ENCODE measurements at places on chromosomes 6 and 20.

GRCh38 chr6:15329197-15329671, 83.4 kb downstream of the JARID2 start:
- DNase-seq = no peak

GRCh38 chr6:167965592-167966539, 31.6 kb upstream of the KIF25 start:
- DNase-seq = no peak

- DNase-seq = no peak
Observed at GRCh38 chr6:139446138-139446715, 71.8 kb upstream of the CITED2 start.

DNA sequence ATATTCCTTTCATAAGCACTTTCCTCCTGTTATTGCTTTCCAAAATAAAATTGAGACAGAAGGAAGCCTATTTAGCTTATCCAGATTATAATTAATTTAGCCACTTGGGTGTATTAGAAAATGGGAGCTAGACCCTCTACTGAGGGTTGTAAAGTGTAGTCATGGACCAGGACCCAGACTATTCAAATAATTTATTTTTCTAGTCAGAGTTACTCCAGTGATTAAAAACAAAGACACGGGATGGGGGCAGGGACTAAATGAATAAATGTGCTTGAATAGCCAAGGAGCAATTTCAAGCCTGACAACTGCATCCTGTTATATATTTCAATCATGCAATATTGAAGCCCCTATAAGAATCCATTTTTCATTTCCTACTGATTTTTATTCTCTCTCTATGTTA, 41.6 kb downstream of the KLHL32 start:
- DNase-seq = no peak

DNA sequence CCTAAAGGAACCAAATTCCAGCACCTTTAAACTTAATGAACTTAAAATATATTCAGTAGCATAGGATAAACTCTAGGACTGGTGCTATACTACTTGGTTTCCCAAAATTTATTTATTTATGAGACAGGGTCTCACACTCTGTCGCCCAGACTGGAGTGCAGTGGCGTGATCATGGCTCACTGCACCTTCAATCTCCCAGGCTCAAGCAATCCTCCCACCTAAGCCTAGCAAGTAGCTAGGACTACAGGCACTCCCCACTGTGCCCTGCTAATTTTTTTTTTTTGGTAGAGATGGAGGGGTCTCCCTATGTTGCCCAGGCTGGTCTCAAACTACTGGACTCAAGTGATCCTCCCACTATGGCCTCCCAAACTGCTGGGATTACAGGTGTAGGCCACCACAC, 21.4 kb downstream of the EIF2S2 start:
- no peak for DNase-seq

GRCh38 chr6:34390531-34391472, 1.7 kb downstream of the NUDT3 start:
- no peak for DNase-seq

GRCh38 chr6:135506270-135506997, 8.9 kb upstream of the AHI1 start:
- no peak for DNase-seq

DNA sequence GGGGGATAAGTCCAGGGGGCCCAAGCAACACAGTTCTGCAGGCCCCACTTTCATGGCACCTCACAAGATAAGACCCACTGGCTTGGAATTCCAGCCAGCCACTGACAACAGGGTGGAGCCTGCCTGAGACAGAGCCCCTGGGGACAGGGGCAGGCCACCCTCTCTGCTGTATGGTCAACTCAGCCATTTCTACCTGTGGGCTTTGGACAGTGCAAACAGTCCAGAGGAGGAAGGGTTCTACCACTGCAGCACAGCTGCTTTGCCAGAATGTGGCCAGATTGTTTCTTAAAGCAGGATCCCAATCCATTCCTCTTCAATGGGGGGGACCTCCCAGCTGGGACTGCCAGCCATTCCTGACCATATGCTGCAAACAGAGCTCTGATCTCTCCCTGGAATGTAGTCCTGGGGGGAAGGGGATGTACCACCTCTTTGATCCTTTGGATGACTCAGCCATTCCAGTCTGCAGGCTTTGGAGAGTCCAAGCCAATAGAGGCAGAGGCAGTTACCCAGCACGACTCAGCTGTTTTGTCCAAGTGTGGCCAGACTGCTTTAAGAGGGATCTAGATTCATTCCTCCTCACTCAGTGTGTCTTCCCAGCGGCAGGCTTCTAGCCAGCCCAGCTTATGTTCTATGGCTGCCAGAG, 842.2 kb downstream of the EPHA7 start:
- no peak for DNase-seq

GRCh38 chr6:12017263-12017662, 5.2 kb downstream of the HIVEP1 start:
- no peak for DNase-seq

- no peak for DNase-seq
Observed at GRCh38 chr6:3414327-3415081, 42.3 kb downstream of the SLC22A23 start.

Measured in activated CD4-positive, alpha-beta T cell treated with anti-CD3 and anti-CD28 coated beads, Interleukin-2, amount 50 U/mL, for 4 hours (primary cell).